H54 (cell line): ENCODE measurements at places on chromosomes 12 and 14.

- no peak for DNase-seq
These were observed 412.5 kb downstream of the ZFP36L1 start for GRCh38 chr14:68380329-68380741.

- DNase-seq = no peak
These were observed 16.0 kb upstream of the FOS start for GRCh38 chr14:75262641-75263040.

DNA sequence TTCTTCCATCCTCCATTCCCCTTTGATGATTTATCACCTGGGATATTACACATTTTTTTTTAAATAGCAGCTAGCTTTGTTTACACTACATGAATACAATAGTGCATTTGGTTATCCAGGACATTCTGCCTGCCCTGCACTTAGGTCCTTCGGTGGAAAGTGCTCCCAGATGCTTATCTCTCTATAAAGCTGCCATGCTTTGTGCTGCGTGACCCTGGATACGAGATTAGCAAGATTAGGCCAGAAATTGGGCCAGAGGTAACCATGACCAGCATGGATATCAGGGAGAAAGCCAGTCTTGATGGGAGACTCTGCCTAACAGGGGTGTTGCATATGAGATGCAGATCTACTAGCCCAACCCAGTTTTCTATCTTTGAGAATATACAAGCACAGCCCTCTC, 12.1 kb upstream of the KRT83 start:
- no peak for DNase-seq

GRCh38 chr12:97681612-97682504, 219.3 kb downstream of the RMST start:
- DNase-seq = no peak

DNA sequence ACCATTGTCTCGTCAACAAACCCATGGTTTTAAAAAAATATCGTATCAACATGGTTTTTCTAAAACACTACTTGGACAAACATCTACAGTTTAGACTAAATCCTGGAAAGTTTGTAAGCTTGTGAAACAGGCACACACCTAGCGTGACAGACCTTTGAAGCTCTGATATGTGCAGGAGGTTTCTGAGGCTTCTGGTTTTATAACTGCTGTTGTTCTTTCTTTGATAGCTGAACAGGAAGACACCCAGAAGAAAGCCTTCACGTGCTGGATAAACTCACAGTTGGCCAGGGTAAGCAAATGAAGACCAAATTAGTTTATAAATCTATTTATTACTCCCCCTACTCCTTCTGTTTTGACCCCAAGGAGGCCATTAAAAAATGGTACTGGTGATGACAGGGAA, 87.6 kb downstream of the SYNE2 start:
- no peak for DNase-seq

GRCh38 chr12:89513544-89513943, 11.1 kb downstream of the GALNT4 start:
- DNase-seq = no peak

- no peak for DNase-seq
These were observed 69.3 kb upstream of the USP15 start for GRCh38 chr12:62190689-62191490.

GRCh38 chr12:30100741-30101140, 317.0 kb upstream of the TMTC1 start:
- DNase-seq = no peak

GRCh38 chr12:132604668-132605441, 5.5 kb downstream of the LRCOL1 start:
- no peak for DNase-seq

GRCh38 chr14:65933400-65934069, 521.0 kb downstream of the FUT8 start:
- no peak for DNase-seq
